MM.1S (cell line): ENCODE measurements at places on chromosomes 2 and 18.

GRCh38 chr18:44342946-44343345 lies 337.7 kb upstream of the SETBP1 start:
- no peak for DNase-seq

GRCh38 chr2:241641631-241642030 lies 4.1 kb downstream of the ATG4B start:
- no peak for DNase-seq

DNA sequence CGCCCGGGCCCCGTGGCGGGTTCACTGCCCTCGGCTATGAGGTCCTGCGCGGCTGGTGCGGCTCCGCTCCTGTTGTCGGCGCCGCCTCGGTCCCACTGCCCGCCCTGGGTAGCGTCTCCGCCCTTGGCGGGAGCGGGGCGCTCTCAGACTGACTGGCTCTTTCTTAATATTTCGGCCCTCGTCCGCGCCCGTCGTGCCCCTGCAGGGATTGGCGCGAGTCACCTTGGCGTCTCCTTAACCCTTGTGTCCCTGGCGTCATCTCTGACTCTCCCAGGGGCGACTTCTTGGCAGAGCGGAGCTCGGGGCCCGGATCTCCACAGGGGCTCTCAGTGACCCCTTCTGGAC lies 1.3 kb downstream of the PTMA start:
- no peak for DNase-seq

DNA sequence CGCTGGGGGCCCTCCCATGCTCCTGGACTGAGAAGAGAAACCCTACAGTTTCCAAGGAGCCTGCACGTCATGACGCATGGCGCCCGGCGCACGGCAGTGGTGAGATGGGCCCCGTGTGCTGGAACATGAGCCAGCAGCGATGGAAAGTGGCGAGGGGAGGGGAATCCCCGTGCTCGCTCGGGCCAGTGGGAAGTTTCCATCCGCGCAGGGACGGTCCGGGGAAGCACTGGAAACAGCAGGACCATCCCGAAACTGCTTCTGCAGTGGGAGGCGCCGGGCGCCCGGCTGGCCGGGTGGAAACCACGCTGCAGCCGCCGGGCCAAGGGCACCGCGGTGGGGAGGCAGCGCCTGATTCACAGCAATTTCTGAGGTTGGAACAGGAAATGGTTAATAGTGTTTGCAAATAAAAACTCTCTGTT lies 4.9 kb upstream of the PDCD1 start:
- no peak for DNase-seq

GRCh38 chr2:200329798-200330197 lies 23.3 kb downstream of the SPATS2L start:
- DNase-seq: no peak
